Hematopoietic multipotent progenitor cell treated with erythropoietin and hydrocortisone succinate and interleukin-3 and kit ligand, for 6 days (in vitro differentiated cells): ENCODE measurements at places on chromosomes 12 and 14.

DNA sequence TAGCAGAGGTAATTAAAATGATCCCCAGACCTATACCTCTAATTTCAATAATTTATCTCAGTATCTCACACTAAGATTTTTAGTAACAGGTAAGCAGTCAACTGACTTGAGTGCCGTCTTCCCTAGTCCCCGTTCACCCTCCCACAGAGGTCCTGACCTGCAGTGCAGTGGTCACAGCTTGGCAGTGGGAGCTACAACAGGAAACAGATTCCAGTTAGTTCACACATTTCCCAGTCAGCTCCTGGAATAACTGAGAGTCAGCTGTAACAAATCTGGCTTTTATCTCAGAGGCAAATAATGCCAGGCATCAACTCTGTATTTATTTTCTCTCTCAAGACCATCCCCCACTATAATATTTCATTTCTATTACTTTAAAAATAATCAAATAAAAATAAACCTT is 308.2 kb downstream of the ATP23 start:
- DNase-seq: no peak

- DNase-seq: no peak
Measured at GRCh38 chr12:40820794-40821484, 128.7 kb downstream of the CNTN1 start.

DNA sequence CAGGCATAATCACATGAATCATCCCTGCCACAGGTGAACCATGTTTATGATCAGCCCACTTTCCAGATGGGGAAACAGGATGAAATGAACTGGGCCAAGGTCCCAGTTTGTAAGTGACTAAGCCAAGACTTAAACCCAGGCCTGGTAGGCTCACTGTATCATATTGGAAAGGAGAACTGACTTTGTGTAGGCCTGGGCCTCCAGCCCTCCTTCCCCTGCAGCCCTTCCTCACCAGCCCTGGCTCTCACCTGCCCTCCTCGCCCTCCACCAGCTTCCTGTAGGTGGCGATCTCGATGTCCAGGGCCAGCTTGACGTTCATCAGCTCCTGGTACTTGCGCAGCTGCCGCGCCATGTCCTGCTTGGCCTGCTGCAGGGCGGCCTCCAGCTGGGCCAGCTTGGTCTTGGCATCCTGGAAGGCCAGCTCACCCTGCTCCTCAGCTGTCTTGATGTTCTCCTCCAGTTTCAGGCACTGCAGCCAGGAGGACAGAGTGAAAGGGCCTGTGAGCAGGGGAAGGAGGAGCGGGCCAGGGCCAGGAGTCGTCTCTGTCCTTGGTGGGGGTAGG is 19.8 kb downstream of the KRT80 start:
- peak; percentile 44 for DNase-seq

DNA sequence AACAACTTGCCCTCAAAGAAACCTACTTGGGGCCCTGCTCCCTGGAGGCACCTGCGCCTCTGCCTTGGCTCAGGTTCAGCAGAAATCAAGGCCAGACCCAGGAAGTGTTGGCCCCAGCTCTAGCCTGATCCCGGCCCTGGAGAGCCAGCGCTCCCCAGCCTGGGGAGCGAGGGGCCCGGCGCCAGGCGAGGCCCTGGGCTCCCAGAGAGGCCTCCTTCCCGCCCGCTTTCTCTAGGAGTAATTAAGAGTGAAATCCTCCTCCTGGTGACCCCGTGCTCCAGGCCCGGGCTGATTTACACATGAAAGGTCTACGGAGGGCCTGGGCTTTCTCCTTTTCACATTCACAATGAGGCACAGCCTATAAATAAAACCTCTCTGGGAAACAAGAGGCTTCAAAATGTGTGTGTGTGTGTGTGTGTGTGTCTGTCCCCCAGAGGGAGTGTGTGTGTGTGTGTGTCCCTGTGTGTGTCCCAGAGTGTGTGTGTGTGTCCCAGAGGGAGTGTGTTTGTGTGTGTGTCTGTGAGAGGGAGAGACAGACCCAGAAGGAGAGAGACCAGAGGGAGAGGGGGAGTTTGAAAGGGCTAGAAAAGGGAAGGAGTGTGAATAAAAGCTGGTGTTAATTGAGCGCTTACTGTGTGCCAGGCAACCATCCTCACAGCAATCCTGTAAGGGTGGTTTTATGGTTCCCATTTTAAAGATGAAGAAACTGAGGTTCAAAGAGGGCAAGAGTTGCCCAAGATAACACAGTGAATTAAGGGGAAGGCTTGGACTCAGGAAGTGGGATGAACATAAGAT is 23.8 kb upstream of the COX6A1 start:
- no peak for DNase-seq

DNA sequence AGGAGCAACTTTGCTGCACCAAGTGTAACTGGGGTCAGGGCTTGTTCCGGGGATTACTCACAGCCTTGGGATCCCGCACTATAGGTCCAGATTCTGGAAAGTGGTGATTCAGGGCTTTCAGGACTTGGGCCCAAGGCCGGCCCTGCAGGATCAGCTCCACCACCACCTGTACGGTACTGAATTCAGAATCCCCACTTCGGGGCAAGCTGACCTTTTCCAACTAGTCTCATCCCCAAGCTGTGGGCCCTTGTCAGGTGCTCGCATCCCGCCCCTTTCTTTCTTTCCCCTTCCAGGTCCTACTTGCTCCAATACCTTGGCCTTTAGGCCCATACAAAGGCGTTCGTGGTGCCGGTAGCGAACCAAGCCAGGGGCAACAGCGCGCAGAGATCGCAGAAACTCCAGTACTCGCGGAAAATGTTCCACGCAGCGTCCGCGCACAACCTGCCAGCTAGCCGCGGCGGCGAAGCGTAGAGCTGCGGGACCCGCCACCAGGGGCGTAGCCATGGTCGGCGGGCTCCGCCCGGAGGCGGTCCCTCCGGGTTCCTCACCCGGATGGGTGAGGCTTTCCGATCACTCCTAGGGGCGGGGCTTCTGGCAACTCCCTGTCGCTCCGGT is 487 bp downstream of the TINF2 start:
- peak; percentile 98 for DNase-seq

DNA sequence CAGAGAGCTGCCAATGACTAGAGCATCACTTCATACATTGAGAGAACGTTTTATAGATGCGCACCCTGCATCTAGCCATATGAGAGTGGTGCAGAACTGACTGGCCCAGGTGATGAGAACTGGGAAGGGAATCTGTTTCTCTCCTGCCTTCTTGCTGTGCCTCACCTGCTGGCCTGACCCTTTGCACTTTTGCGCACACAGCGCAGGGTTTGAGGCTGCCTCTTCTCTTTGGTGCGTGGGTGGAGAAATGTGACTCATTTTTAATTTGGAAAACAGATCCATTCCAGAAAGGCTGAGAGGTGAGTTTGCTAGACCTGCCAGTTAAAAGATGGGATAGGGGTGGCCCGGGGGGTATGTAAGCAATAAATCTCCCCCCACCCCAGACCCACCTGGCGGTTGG is 453 bp upstream of the ESRRB start:
- no peak for DNase-seq

DNA sequence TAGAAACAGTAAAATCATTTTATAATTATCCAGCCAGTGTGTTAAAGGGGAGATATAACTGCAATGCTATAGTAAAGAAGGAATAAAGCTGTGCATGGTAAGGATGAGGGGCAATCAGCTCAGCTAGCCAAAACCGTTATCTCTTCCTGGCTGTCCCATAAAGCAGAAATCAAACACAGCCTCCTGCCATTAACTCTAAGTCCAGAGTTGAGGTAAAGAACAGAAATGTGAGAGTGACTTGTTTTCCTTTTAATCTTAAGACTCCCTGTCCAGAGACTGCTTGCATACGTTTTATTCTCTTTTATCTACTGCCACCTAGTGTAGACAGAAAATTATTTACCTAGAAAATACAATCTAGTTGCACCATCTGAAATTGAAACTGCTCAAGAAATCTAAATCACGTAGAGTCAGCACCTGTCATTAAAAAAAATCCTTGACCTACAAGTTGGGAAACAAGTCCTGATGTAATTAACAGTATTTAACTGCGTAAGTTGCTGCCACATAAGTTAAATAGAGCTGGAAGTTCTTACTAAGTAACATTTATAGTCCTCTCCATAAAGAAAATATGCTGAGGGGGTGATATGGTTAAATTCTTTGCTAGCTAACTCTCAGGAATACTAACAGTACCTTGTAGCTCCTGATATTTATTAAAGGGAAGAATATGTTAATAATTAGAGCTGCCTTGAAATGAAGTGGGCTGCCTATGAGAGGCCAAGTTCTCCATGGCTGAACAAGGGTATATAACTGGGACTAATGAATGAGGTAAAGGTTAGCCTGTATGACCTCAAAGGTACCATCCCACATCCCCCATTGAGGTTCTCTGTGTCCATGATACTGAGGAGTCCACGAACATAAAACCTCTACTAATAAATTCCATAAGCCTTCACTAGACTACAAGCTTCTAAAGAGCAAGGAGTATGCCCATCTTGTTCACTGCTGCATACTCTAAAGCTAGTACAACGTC is 62.7 kb downstream of the GALNT4 start:
- DNase-seq: peak; percentile 82

DNA sequence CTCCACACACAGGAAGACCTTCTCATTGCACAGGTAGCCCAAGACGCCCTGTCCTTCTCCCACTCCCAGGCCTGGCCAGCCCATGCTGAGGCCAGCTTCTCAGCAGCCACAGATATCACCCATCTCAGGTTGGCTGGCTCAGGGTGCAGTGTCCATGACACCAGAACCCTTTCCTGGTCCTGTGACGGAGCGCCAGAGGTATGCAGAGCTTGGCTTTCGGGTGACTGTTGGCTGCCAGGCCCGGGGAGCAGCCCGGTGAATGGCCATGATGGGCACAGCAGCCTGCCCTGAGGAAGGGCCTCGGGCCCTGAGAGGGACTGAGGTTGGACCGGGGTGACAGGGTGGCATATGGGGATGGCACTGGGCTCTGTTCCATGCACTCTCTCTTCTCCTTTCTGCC is 173.4 kb downstream of the TSPAN9 start:
- no peak for DNase-seq

GRCh38 chr12:92952394-92952793 is 23.3 kb upstream of the EEA1 start:
- no peak for DNase-seq

DNA sequence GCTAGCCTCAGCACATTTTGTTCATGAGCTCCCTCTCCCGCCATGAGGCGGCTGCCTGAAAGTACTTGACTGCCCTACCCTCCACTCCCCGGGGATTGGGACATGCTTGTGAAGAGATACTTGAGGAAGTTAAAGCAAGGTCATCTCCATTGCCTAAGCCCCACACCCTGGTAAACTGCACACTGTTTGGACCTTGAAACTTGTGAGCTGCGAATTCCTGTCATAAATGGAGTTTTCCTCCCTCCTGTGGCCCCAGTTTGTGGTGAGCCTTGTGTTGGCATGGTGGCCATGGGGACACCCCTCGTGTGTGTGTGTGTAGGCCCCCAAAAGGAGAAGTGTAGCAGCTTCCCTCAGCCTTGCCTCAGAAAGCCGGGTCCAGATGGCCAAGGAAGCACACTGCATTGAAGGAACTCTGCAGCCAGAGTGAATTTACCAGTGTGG is 395.5 kb downstream of the ZFP36L1 start:
- DNase-seq: peak; percentile 26

GRCh38 chr12:4908684-4909409 is 858 bp upstream of the KCNA1 start:
- peak; percentile 12 for DNase-seq

- no peak for DNase-seq
Measured at GRCh38 chr12:42725809-42726208, 136.3 kb upstream of the PRICKLE1 start.

GRCh38 chr14:104882325-104882973 is 17.4 kb downstream of the CEP170B start:
- DNase-seq: peak; percentile 31

DNA sequence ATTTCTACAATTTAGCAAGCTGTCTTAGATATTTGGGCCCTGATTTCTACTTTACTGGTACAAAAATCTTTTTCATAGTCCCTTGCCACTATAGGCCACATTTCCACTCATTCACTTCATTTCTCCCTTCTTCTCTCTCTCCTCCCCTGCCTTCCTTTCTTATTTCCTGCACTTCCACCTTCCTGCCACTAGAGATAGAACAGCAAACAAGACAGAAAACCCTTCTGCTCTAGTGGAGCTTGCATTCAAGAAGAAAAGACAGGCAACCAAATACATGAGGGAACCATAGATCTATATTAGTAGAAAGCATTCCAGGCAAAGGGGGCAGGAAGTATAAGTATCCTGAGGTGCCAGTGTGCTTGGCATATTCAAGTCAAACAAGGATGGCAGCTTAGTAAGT is 623.5 kb downstream of the FLRT2 start:
- peak; percentile 3 for DNase-seq

GRCh38 chr12:84507956-84508850 is 404.4 kb downstream of the SLC6A15 start:
- peak; percentile 19 for DNase-seq

DNA sequence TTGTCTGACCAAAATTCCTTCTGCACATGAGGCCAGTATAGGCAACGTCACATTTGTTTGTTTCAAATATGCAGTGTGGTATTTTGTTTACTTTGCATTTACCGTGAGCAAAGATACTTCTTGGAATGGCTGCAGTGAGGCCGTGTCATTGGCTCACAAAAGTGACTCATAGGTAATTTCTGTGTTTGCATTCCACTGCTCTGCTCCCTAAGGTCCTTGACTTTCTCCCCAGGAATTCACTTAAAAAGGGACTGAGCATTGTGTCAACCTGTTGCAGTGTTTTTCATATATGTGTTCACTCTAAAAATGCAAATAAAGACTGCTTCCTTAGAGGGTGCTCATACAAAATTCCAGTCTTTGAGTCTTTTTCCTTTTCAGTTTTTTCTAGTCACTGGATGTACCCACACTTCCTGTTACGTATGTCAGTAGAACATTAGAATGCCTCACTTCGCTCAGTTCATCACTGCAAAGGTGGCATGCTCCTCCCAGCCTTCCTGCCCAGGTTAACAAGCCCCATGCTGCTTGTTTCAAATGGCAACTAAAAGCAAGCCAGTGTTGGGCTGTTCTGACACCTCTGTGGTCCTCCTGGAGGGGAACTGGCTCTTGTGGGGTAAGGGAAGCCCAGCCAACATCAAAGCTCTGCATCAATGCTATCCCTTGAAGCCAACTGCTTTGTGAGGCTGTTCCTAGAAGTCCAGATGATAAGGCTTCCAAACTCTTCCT is 9.1 kb downstream of the C12orf76 start:
- no peak for DNase-seq

GRCh38 chr12:16564675-16565074 is 41.3 kb downstream of the LMO3 start:
- DNase-seq: no peak

- no peak for DNase-seq
Measured at GRCh38 chr14:32256576-32256975, 53.5 kb upstream of the RNU6-8 start.

DNA sequence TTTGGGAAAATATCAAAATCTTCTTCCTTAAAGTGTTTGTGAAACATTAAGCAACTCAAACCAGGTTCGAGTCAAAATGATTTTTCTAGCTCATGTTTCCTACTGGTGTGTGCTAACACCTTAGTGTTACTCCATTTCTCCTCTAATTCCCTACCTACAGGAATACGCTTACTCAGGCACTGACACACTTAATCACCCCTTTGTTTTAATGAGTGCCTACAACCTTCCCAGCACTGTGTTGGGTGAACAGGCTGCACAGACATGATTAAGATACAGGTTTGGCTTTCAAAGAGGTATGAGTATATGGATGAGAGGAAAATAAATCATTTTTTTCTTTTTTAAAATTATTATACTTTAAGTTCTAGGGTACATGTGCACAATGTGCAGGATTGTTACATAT is 15.6 kb upstream of the PZP start:
- DNase-seq: no peak
